Upper lobe of left lung (tissue), 6 donors: ENCODE measurements at places on chromosomes 5 and 9.
A peak's percentile ranks its signal among the peaks of the same experiment; 100 is the strongest.

- H3K27ac ChIP-seq, result no peak overlapping the region
- H3K4me1 ChIP-seq, result no peaks in the 10 kb centered on the region
- no peaks in the 10 kb centered on the region for H3K36me3 ChIP-seq
- no peak for DNase-seq
- no peaks in the 10 kb centered on the region for H3K27me3 ChIP-seq
- H3K4me3 ChIP-seq, result no peak overlapping the region
Measured at GRCh38 chr9:8706531-8706930, 907.0 kb upstream of the DMAC1 start.

DNA sequence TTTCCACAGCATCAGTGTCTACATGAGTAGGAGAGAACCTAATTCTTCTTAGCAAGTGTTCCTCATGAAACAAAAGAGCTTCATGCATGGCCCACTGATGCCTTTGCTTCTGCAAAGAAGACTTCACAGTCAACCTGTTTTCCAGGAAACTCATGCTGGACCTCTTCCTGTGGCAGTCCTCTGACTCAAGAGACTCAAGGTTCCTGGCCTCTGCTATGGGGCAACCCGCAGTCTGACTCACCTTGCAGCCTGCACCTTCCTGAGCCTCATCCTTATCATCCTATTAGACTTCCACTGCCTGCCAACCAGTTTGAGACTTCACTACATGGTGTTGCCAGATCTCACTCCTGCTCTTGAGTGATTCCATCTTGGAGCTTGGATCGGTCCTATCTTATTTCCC is 17.6 kb upstream of the AGGF1 start:
- no peak for DNase-seq
- H3K4me1 ChIP-seq, result no peaks in the 10 kb centered on the region
- H3K27ac ChIP-seq, result no peak overlapping the region
- no peaks in the 10 kb centered on the region for H3K27me3 ChIP-seq
- H3K4me3 ChIP-seq, result no peak overlapping the region
- H3K36me3 ChIP-seq, result no peaks in the 10 kb centered on the region

- H3K4me1 ChIP-seq, result peaks cover 8% of the 10 kb centered on the region
- H3K27me3 ChIP-seq, result no peaks in the 10 kb centered on the region
- no peak for DNase-seq
Measured at GRCh38 chr5:65475336-65475735, 6.4 kb downstream of the ADAMTS6 start.

DNA sequence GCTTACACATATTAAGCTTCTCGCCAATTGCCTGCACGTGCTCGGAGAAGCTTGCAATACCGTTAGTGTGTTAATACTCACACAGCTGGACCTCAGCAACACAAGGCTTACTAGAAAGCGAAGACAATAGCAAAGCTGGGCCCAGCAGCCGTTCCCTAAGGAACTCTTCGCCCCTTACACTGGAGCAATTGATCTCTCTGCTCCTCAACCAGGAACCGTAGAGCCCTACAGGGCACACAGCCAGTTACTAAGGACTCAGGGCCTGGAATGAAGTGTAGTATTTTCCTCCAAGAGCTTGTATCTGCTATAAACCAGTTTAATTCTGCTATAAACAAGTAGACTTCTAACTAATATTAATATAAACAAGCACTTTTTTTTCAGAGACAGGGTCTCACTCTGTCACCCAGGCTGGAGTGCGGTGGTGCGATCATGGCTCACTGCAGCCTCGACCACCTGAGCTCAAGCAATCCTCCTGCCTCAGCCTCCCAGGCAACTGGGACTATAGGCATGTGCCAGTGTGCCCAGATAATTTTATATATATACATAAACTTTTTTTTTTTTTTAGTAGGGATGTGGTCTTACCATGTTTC is 67.0 kb upstream of the SIMC1 start:
- no peak for DNase-seq
- H3K27ac ChIP-seq, result no peak overlapping the region
- no peaks in the 10 kb centered on the region for H3K4me1 ChIP-seq
- H3K27me3 ChIP-seq, result no peaks in the 10 kb centered on the region
- H3K4me3 ChIP-seq, result no peak overlapping the region

GRCh38 chr9:81720450-81721086 is 31.2 kb upstream of the TLE1 start:
- no peak for DNase-seq
- H3K4me1 ChIP-seq, result no peaks in the 10 kb centered on the region
- no peaks in the 10 kb centered on the region for H3K27me3 ChIP-seq
- no peaks in the 10 kb centered on the region for H3K36me3 ChIP-seq
- H3K4me3 ChIP-seq, result no peak overlapping the region

- peak; percentile 27 for DNase-seq
- no peaks in the 10 kb centered on the region for H3K36me3 ChIP-seq
- no peaks in the 10 kb centered on the region for H3K27me3 ChIP-seq
- peak overlapping the region; percentile 88 for H3K27ac ChIP-seq
Measured at GRCh38 chr5:80139466-80139972, 104.4 kb downstream of the THBS4 start.

DNA sequence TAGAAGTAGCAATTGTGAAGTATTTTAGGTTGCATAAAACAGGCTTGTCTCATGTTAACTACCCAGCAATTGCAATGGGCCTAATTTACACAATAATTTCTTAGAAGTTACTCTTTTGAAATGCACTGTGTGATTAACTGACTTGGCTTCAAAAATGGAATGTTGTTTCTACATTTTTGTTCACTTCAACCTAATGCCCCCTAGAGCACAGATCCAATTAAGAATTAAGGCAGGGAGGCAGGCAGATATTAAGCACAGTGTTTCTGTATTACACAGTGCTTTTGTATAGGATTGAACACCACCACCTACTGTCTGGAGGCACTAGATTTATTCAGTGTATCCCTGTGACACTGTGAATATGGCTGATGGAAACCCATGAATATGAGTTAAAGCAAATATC is 302.1 kb downstream of the FBXL17 start:
- H3K36me3 ChIP-seq, result no peaks in the 10 kb centered on the region
- H3K27me3 ChIP-seq, result no peaks in the 10 kb centered on the region
- no peak overlapping the region for H3K27ac ChIP-seq
- no peak overlapping the region for H3K4me3 ChIP-seq

DNA sequence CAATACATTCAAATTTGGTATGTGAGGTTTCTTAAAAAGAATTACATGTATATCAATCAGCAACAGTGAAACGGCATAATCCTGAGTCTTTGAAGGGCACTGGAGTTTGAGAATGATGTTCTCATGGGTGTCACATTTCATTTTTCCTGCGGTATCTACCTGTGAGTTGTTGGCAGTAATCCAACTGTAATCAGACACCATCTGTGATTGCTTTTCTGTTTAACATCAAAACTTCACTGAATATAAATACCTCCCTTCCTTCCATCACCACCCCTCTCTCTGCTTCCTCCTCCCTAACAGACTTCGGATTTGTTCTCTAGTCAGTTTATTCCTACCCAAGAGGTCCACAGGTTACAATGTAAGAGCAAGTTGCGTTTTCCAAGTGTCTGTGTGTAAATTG is 275.2 kb upstream of the PCSK5 start:
- H3K4me3 ChIP-seq, result no peak overlapping the region
- DNase-seq, result no peak
- no peaks in the 10 kb centered on the region for H3K27me3 ChIP-seq
- no peak overlapping the region for H3K27ac ChIP-seq
- H3K4me1 ChIP-seq, result no peaks in the 10 kb centered on the region

GRCh38 chr9:76709020-76709419 is 55.2 kb upstream of the PCA3 start:
- peaks cover 3% of the 10 kb centered on the region for H3K4me1 ChIP-seq
- H3K36me3 ChIP-seq, result no peaks in the 10 kb centered on the region
- H3K27me3 ChIP-seq, result no peaks in the 10 kb centered on the region

GRCh38 chr5:161086461-161086860 is 234.4 kb upstream of the ATP10B start:
- no peaks in the 10 kb centered on the region for H3K27me3 ChIP-seq
- H3K27ac ChIP-seq, result no peak overlapping the region
- no peak overlapping the region for H3K4me3 ChIP-seq
- DNase-seq, result no peak
- no peaks in the 10 kb centered on the region for H3K36me3 ChIP-seq

- no peaks in the 10 kb centered on the region for H3K4me1 ChIP-seq
- no peak overlapping the region for H3K4me3 ChIP-seq
- H3K36me3 ChIP-seq, result no peaks in the 10 kb centered on the region
- no peak overlapping the region for H3K27ac ChIP-seq
- DNase-seq, result no peak
- no peaks in the 10 kb centered on the region for H3K27me3 ChIP-seq
Measured at GRCh38 chr5:17088051-17088450, 129.4 kb upstream of the BASP1 start.

DNA sequence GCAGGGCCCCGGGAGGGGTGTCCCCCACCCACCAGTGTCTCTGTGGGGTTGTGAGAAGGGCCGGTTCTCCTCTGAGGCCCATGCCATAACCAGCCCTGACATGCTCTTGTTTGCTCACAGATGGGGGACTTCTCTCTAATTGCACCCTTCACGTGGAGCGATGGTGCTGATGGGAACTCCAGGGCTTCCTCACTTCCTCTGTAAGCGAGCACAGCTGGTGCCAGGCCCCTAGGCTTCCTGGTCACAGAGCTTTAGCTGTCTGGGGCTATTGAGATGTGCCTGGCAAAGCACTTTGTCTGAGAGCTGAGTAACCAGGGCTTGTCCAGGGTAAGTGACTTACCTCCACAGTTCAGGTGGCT is 36.4 kb downstream of the PHF2 start:
- peaks cover 16% of the 10 kb centered on the region for H3K4me1 ChIP-seq
- no peak for DNase-seq
- H3K4me3 ChIP-seq, result no peak overlapping the region
- no peak overlapping the region for H3K27ac ChIP-seq

GRCh38 chr5:71011194-71011792 is 13.8 kb downstream of the NAIP start:
- no peak for DNase-seq
- H3K27ac ChIP-seq, result no peak overlapping the region
- no peaks in the 10 kb centered on the region for H3K36me3 ChIP-seq
- H3K4me1 ChIP-seq, result no peaks in the 10 kb centered on the region
- H3K27me3 ChIP-seq, result no peaks in the 10 kb centered on the region

- H3K27ac ChIP-seq, result no peak overlapping the region
- H3K4me1 ChIP-seq, result no peaks in the 10 kb centered on the region
- H3K27me3 ChIP-seq, result no peaks in the 10 kb centered on the region
- H3K36me3 ChIP-seq, result no peaks in the 10 kb centered on the region
- no peak overlapping the region for H3K4me3 ChIP-seq
- DNase-seq, result no peak
Measured at GRCh38 chr9:82031538-82032280, 43.1 kb downstream of the SPATA31D1 start.

GRCh38 chr5:78373231-78373630 is 12.8 kb downstream of the SCAMP1 start:
- peaks cover 12% of the 10 kb centered on the region for H3K4me1 ChIP-seq
- H3K36me3 ChIP-seq, result no peaks in the 10 kb centered on the region
- no peak overlapping the region for H3K4me3 ChIP-seq
- no peak overlapping the region for H3K27ac ChIP-seq
- H3K27me3 ChIP-seq, result no peaks in the 10 kb centered on the region

DNA sequence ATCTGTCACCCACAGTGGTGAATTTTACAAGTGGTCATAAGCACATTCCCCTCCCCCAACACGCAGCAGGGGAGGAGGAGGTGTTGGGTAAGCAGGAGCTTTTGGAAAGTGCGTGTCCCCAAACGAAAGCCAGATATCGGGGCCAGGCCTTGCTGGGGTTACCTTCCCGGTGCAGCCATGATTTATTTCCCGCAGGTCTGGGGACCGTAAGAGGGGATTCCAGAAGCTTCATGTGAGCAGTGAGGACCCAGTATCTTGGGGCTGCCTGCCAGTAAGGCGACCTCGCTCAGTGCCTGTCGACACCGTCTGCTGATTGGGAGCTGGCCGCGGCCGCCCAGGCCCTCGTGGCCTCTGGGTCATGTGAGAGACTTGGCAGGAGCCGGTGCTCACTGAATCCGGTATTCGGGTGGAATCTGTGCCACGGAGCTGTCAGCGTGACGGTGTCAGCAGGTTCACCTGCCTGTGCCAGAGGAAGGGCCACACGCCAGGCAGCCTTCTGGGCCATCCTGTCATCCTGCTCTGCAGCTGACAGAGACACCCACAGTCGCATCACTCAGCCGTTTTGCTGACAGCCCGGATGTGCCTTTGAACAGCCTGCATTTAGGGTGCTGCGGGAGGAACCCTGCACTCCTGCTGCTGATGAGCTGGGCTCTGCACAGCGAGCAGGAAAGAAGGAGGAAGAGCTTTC is 37.3 kb downstream of the SEC61B start:
- no peaks in the 10 kb centered on the region for H3K27me3 ChIP-seq
- H3K36me3 ChIP-seq, result no peaks in the 10 kb centered on the region
- peak; percentile 81 for DNase-seq

- no peak overlapping the region for H3K4me3 ChIP-seq
- H3K36me3 ChIP-seq, result no peaks in the 10 kb centered on the region
- no peak for DNase-seq
- H3K4me1 ChIP-seq, result no peaks in the 10 kb centered on the region
Measured at GRCh38 chr9:109522106-109522505, 24.0 kb upstream of the PTPN3 start.

DNA sequence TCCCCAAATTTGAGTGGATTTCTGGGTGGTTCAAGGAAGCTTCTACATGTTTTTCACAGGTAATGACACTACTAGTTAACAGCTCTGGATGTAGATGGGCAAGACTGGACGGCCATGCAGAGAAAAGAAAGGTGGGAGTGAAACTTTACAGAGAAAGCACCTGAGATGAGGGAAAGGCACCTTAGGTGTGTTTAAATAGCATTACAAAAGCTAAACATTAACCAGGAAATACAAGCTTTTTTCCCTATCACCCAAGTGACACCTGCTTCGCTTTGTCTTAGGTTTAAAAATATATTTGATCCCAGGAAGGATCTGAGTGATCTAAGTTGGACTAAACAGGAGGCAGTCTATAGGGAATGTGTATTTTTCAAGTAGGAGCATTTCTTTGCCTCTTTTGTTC is 8.3 kb downstream of the C9orf152 start:
- peak overlapping the region; percentile 1 for H3K27ac ChIP-seq
- H3K4me1 ChIP-seq, result peaks cover 9% of the 10 kb centered on the region
- H3K4me3 ChIP-seq, result no peak overlapping the region
- no peaks in the 10 kb centered on the region for H3K27me3 ChIP-seq
- H3K36me3 ChIP-seq, result no peaks in the 10 kb centered on the region
- no peak for DNase-seq

- DNase-seq, result no peak
- no peak overlapping the region for H3K27ac ChIP-seq
- no peaks in the 10 kb centered on the region for H3K27me3 ChIP-seq
- no peak overlapping the region for H3K4me3 ChIP-seq
- H3K4me1 ChIP-seq, result peaks cover 25% of the 10 kb centered on the region
Measured at GRCh38 chr5:52693280-52693679, 94.4 kb upstream of the ITGA1 start.

GRCh38 chr5:74182603-74183002 is 457.9 kb downstream of the ENC1 start:
- H3K27me3 ChIP-seq, result no peaks in the 10 kb centered on the region
- H3K4me1 ChIP-seq, result no peaks in the 10 kb centered on the region
- no peak overlapping the region for H3K4me3 ChIP-seq
- no peak overlapping the region for H3K27ac ChIP-seq
- H3K36me3 ChIP-seq, result no peaks in the 10 kb centered on the region

- no peaks in the 10 kb centered on the region for H3K36me3 ChIP-seq
- no peak for DNase-seq
- H3K4me1 ChIP-seq, result no peaks in the 10 kb centered on the region
- H3K27me3 ChIP-seq, result no peaks in the 10 kb centered on the region
- no peak overlapping the region for H3K27ac ChIP-seq
Measured at GRCh38 chr5:174384509-174384947, 339.0 kb downstream of the NSG2 start.

- no peak overlapping the region for H3K4me3 ChIP-seq
- DNase-seq, result peak; percentile 15
- H3K27ac ChIP-seq, result no peak overlapping the region
- H3K4me1 ChIP-seq, result no peaks in the 10 kb centered on the region
Measured at GRCh38 chr5:135007749-135008363, 26.2 kb downstream of the PITX1 start.
